Activated T-helper 2 cell treated with anti-CD3 and anti-CD28 coated beads, Interferon-gamma antibody, Interleukin-2, Interleukin-4, amounts not matched to agents 10 μg/mL and 5 μg/mL and 100 μg/mL, durations not matched to agents 14 hours and 24 hours and 36 hours (primary cell): ENCODE measurements at places on chromosomes 12 and 14. TPM values are rescaled to one million over a fixed set of nuclear protein-coding genes. Genes with fewer than 3 reads are reported as not detected.

REM2 gene
- total RNA-seq, result 0.28 and 0.30 TPM in 2 replicates

CCDC177 gene
- 0.05 TPM in 1 of 2 replicates, not detected in the other for total RNA-seq

STON2 gene
- total RNA-seq, result not detected in 2 replicates

MYO1H gene
- total RNA-seq, result not detected in 2 replicates

GALNT8 gene
- total RNA-seq, result 1.2 and 1.4 TPM in 2 replicates

CD69 gene
- total RNA-seq, result 70.9 and 72.2 TPM in 2 replicates
